Activated CD4-positive, CD25-positive, alpha-beta regulatory T cell treated with anti-CD3 and anti-CD28 coated beads, Interleukin-2, amount 50 U/mL, for 72 hours (primary cell): ENCODE measurements at places on chromosomes 7 and 10.

DNA sequence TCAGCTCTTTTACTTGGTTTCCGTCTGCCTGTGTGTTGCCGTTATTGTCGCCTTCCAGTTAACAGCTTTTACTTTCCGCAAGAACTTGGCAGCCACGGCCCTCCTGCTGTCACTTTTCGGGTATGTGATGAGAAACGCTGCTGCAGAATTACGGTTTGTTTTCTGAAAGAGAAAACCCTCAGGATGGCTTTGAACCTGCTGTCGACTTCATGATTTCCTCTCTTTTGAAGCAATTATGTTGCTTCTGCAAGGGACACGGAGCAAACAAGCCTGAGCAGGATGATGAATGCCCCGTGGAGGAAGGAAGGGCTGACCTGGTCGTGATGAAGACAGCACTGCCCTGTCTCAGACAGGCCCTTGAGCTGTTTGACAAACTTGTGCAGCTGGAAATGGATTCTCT is 339.8 kb downstream of the ABCA13 start:
- no peak for DNase-seq

DNA sequence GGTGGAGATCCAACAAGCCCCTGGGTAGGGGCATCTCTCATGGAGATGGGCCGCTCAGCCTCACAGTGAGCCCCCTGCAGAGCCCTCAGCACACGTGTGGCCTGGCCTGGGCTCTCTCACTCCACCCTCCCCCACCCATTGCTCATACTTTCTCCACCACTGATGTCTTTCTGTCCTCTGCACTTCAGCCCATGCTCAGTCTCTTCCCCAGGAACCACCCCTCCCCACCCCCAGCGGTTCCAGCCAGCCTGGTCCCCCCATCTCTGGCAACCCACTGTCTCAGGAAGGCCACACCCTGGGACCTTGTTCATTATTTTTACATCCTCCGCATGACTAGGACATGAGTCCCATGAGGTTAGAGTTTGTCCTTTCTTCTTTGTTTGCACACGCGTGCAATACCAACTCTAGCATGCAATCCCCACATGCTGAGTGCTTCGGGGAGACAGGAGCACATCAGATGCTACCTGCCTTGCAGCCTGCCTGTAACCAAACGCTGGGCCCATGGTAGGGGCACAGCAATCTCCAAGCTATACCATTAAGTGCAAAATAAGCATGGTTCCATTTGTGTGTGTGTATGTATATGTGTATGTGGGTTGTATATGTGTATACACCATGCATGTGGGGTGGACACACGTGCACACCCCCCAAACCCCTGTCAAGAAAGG is 408.4 kb upstream of the FOXK1 start:
- DNase-seq, result no peak

GRCh38 chr10:11205030-11205772 is 187.5 kb downstream of the CELF2 start:
- DNase-seq, result no peak

DNA sequence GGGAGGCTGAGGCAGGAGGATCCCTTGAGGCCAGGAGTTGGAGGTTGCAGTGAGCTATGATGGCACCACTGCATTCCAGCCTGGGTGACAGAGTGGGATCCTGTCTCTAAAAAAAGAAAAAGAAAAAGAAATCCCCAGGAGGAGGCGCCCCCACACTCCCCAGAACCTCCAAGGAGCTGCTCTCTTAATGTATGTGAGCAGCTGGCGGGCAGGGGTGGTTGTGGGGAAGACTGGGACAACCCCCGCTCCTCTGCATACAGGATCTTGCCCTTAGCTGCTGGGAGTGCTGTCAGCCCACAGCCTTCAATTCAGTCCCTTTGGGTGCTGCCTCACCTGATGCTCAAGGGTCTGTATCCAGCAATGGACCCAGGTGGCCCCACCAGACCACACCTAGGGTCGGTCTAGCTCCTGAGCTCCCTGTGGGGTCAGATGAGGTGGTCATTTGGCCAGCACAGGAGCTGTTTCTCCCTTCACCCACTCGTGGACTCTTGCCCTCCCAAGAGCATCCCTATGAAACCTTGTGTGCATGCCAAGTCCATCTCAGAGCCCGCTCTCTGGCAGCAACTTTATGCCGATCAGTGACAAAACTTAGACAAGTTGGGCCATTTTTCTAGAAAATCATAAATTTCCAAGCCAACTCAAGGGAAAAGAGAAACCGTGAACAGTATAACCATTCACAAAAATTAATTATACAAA is 97.5 kb downstream of the CREM start:
- DNase-seq, result no peak

DNA sequence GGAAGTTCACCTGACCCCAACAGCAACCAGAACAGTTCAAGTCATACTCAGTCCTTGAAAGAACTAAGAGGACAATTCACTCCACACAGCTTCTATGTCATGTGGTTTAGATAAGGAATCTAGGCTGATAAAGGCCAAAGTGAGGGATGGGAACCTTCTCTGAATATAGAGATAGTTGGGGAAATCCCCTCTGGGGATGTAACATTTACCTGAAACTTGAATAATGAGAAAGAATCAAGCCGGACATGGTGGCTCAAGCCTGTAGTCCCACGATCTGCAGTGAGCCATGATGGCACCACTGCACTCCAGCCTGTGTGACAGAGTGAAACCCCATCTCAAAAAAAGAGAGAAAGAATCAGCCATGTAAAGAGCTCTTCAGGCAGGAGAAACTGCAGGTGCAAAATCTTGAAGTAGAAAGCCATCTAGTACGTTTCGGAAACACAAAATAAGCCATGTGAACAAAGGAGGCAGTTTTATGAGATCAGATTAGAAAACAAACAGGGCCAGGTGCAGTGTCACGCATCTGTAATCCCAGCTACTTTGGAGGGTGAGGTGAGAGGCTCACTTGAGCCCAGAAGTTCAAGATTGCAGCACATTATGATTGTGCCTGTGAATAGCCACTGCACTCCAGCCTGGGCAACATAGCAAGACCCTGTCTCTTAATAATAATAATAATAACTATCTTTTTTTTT is 4.5 kb upstream of the DNMBP start:
- no peak for DNase-seq

DNA sequence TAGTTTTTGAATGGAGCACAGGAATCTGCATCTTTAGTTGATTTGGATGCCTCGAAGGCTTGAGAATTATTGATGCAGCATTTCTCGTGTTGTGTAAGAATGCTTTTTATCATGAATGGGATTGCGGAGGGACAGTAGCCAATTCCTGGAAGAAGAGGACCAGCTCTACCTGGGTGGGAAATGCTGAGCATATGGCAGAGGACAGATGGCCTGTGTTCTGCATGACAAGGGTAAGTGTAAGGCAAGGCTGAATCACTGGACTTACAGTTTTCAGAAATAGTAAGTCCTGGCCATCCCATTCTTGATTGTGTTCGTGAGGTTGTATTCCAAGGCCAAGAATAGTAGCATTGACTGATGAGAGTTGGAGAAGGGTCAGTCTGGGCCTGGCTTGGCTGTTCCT is 15.9 kb downstream of the RP9 start:
- DNase-seq, result no peak

DNA sequence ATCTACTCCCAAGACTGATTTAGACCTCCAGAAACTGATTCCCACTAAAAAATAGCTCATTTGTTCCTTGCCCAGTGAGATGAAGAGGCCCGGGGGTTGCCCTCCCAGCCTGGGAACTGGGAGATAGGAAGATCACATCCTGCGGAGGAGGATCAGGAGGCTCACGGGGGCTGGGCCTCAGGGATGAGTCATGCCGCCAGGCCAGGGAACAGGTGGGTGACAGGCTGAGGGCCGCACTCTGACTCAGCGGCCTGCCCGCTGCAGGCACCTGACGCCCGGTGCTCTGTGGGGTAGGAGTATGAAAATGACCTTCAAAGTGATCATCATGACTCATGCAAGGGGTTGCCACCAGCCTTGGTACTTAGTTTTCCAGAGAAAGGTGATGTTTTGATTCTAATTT is 104.5 kb upstream of the ZPBP start:
- peak; percentile 72 for DNase-seq

DNA sequence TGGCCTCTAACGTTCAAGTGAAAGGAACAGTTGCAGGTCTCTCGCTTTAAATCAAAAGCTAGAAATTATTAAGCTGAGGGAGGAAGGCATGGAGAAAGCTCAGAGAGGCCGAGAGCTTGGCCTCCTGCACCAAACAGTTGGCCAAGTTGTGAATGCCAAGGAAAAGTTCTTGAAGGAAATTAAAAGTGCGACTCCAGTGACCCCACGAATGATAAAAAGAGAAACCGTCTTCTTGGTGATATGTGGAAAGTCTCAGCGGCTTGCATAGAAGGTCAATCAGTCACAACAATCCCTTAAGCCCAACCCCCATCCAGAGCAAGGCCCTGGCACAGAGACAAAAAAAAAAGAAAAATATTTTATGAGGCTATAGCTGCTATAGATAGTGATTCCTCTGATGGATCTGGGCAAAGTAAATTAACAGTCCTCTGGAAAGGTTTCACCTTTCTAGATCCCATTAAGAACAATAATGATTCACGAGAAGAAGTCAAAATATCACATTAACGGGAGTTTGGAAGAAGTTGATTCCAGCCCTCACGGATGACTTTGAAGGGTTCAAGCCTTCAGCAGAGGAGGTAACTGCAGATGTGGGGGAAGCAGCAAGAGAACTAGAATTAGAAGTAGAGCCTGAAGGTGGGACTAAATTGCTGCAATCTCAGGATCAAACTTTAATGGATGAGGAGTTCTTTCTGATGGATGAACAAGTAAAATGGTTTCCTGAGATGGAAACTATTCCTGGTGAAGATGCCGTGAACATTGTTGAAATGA is 42.5 kb upstream of the INPP5A start:
- no peak for DNase-seq

- DNase-seq, result no peak
Observed at GRCh38 chr10:102024799-102025198, 31.2 kb downstream of the ARMH3 start.

GRCh38 chr10:11871466-11871865 is 48.3 kb downstream of the PROSER2 start:
- DNase-seq, result no peak

DNA sequence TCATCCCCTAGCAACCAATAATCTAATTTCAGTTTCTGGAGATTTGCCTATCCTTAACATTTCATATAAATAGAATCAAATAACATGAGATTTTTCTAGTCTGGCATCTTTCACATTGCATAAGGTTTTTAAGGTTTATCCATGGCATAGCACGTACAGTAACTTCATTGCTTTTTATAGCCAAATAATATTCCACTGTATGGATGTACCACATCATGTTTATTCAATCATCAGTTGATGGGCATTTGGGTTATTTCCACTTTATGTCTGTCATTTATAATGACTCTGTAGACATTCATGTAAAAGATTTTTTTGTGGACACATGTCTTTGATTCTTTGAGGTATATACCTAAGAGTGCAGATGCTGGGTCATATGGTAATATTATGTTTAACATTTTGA is 1052.6 kb downstream of the DNAJB9 start:
- no peak for DNase-seq

- DNase-seq, result no peak
Observed at GRCh38 chr7:140738280-140738679, 41.8 kb downstream of the NDUFB2 start.

- DNase-seq, result no peak
Observed at GRCh38 chr10:14309593-14309992, 21.1 kb downstream of the FRMD4A start.

GRCh38 chr10:133529576-133529946 is 2.4 kb downstream of the CYP2E1 start:
- DNase-seq, result no peak

- no peak for DNase-seq
Observed at GRCh38 chr7:92681633-92682032, 91.4 kb upstream of the FAM133B start.

DNA sequence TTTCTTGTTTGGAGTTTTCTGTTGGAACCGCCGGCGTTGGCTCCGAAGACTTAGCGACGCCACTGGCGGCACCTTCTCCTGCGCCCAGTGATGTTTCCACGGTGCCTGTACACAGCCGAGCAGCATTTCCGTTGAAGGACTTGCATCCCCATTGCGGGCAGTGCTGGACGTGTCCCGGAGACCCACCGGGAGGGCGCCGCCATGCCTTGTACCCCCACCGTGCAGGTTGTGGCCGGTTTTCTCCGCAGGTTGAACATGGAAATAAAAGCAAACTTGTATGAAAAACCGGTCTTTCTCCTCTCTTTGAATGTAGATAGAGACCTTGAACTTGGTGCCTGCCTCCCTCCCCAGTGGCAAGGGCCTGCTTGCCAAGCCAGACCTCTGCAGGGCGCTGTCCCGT is 22.9 kb upstream of the CHST12 start:
- no peak for DNase-seq

GRCh38 chr7:88072715-88073055 is 138.6 kb downstream of the ADAM22 start:
- DNase-seq, result no peak

DNA sequence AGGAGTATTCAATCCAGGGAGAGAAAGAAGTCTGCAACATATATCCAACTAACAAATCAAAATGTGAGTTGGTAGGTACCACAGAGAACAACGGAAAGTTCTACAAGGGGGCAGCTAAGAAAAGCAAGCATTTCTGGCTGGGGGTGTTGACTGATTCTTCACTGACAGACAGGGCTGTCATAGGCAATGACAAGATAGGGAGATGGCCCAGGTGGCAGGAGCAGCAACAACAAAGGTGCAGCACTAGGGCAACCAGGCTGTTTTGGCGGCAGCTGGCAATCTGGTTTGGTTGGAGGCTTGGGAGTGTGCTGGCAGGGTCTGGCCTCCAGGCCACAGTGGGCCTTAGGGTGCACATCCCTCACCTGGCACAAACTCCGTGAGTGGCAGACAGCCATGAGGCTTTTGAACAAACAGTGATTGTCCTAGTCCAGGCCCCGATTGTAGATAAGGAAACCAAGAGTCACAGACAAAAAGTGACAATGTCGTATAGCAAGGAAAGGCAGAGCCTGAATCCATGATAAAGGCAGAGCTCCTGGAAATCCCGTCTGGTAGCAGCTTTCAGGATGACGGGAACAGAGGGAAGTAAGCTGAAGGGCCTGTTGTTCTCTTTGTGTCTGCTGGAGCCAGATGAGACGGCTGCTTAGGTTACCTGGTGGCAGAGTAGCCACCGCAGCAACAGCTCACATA is 28.4 kb downstream of the DPCD start:
- no peak for DNase-seq

GRCh38 chr7:34575006-34575405 is 83.0 kb upstream of the NPSR1 start:
- no peak for DNase-seq

DNA sequence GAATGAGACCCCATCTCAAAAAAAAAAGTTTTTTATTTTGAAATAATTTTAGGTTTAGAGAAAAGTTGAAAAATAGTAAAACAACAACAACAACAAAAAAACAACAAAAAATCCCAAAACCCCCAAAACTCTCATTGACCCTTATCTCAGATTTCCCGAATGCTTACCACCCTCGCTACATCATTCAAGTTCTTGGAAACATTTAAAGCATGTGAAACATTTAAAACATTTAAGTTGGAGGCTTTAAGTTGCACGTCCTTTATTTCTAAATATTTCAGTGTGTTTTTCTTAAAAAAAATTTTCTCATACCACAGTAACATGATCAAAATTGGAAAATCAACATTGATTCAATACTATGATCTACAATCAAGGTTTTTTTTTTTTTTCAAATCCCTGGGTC is 382 bp upstream of the ARMS2 start:
- no peak for DNase-seq
